ENCODE measurements at places on chromosomes 11 and 22.
A peak's percentile ranks its signal among the peaks of the same experiment; 100 is the strongest.

DNA sequence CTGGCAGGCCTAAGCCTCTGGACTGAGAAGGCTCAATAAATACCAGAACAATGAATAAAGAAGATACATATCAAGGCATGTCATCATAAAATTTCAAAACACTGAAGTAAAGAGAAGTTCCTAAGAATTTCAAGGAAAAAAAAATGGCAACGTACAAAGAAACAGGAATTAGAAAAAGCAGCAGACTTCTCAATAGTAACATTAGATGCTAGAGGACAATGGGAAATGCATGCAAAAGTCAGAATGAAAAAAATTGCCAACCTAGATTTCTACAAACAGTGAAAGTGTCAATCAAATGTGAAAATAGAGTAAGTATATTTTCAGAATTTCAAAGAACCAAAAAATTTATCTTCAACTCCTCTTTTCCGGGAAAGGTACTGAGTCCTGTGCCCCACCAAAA is 125.0 kb downstream of the KCNC1 start:
- no peak for DNase-seq

GRCh38 chr11:119684361-119685110 is 44.5 kb downstream of the NECTIN1 start:
- DNase-seq, result peak; percentile 30

GRCh38 chr22:24120044-24120443 is 61.2 kb upstream of the SUSD2 start:
- DNase-seq, result no peak

- DNase-seq, result no peak
These were observed 115.0 kb downstream of the PHF21B start for GRCh38 chr22:44894782-44895181.

GRCh38 chr11:31264834-31265233 is 104.7 kb downstream of the DCDC1 start:
- DNase-seq, result no peak

DNA sequence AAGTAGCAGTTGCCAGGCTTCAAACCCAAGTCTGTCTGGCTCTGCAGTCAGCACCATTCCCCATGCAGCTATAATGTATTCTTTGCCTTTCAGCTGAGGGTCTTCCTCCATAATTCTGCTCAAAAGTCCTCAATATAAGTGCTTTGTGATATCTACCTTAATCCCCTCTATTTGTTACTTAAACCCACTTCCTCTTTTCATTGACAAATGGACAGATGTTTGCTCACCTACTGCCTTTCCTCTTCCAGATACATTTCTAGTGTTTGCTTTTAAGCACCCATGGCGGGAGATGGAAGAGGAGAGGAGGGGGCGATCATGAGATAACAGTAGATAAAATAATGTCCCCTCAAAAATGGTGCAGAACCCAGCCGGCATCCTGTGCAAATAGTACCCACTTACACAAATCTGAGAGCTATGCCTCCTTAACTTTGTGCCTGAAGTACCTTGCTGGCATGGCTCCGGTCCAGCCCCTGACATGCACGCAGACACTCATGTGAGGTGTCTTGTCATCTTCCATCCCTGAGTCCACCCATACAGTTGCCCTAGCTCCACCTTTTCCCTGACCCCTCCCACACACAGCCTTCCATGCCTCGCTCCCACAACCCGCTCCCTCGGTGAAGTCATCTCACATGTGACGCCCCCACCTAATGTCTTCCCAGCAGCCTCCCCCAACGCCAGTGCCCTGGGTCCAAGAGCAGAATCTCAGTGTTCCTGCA is 109.6 kb downstream of the TRIM29 start:
- no peak for DNase-seq

- DNase-seq, result peak; percentile 71
These were observed 12.5 kb downstream of the L3MBTL2 start for GRCh38 chr22:41217553-41218157.

All from OCI-M1 (cell line).